ENCODE measurements at places on chromosomes 4 and X.

GRCh38 chrX:15786915-15787314 lies 3.4 kb upstream of the ZRSR2 start:
- DNase-seq, result no peak

GRCh38 chr4:26356081-26356501 lies 35.3 kb downstream of the RBPJ start:
- DNase-seq, result no peak

GRCh38 chrX:2147928-2148327 lies 352.8 kb downstream of the DHRSX start:
- no peak for DNase-seq

DNA sequence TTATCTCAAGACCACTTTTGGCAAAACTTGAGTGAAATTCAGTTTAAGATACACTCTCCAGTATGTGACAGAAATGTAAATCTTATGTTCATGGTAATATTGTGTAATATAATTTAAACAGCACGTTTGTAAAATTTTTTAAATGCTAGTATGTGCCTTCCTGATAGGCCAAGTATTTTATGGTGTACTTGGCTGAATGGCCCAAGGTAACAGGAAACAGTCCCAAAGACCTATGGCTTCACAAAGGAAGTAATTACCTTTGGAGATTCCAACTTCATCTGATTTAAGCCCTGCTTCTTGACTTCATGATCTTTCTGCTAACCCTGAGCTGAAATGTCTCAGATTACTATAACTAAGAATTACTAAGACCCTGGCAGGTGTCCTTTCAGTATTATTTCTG lies 20.3 kb downstream of the TEC start:
- no peak for DNase-seq

GRCh38 chr4:161522031-161522430 lies 641.8 kb downstream of the FSTL5 start:
- no peak for DNase-seq

DNA sequence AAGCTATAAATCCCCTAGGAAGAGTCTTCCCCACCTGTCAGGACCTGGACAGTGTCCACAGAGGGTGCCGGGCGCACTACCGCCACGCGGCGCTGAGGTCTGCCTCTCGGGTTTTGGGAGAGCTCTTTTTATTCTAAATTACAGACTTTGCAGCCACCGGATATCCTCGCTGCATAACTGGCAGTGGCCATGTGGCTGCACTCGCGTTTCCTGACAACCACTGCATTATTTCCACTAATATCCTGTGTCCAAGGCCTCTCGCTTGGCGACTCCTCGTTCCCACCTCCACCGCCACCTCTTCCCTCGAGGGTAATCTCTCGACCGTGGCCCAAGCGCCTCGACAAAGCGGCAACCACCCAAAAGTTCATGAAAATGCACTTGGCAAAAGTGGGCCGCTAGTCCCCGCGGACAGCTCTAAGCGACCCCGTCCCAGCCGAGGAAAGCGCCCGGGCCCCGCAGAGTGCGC lies 512 bp upstream of the TMEM131L start:
- peak; percentile 62 for DNase-seq

DNA sequence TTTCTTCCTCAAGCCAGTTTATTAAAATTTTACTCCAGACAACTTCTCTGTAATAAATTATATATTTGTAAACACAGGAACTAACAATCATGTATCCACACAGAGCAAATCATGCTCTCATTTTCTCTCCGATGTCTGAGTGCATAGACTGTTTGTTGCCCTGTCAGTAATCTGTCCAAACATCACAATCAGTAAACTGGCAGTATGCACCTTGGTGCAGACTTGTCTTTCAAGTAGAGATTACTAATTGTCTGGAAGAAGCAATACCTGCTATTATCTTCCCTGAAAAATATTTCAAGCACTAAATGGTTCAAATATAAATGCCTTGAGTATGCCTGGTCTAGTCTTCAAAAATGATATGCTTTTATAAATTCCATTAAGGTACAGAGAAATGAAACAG lies 1260.9 kb downstream of the C4orf33 start:
- no peak for DNase-seq

DNA sequence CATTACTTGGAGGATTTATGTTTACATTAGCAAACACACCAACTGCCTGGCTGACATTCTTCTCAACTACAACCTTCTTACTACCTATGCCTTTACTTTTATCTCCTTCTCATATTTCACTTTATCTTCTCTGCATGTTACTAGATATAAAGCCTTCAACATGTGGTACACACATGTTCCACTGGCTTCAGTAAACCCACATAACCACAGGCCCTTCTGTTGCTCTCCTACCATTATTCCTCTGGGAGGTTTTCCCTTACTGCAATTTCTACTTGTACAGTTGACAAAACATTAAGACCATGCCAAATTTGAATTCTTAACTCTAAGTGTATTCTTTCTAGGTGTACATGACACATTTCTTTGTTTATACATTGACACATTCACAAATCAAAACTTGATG lies 133.1 kb downstream of the ARAP2 start:
- no peak for DNase-seq

GRCh38 chrX:38055170-38055847 lies 49.0 kb downstream of the SYTL5 start:
- DNase-seq, result peak; percentile 17

- DNase-seq, result no peak
Measured at GRCh38 chr4:27894951-27895350, 1034.3 kb downstream of the STIM2 start.

DNA sequence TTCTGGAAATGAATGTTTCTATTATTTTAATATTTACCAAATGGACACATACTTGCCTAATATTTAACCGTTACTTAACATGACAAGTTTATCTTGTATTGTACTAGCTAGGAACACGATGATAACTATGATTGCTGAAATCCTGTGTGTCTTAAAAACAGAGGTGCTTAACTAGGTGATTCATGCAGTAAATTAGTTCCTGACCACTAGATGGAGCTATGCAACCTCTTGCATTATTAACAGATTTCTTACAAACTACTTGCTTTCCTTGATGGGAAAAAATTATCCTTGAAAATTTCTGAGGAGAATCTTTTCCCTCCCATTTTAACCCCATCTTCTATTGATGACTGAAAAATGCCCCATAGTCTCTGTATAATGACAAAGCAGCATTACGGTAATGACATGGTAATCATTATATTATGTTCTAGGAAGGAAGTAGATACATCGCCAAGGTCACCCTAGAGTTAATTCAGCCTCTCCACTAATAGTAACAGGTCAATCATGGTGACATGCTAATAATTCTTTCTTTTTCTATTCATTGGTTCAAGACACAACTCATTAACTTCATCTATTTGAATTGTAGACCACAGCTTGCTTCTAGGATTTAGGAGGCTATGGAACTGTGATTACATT lies 844.2 kb downstream of the RAPGEF2 start:
- DNase-seq, result peak; percentile 18
